ENCODE measurements at places on chromosomes 5 and 9. TPM values are rescaled to one million over a fixed set of nuclear protein-coding genes. Genes with fewer than 3 reads are reported as not detected.

Gene SIL1
- 45.8 TPM for total RNA-seq

Gene OGN
- 0.17 TPM for total RNA-seq

Gene NDFIP1
- total RNA-seq = 58.2 TPM

Gene CCDC152
- 4.0 TPM for total RNA-seq

Gene SLC36A3
- not detected for total RNA-seq

Gene GFI1B
- total RNA-seq = under 0.01 TPM

Gene INSL6
- not detected for total RNA-seq

Gene NME5
- total RNA-seq = 1.6 TPM

Gene TNFSF8
- not detected for total RNA-seq

Gene LECT2
- not detected for total RNA-seq

Gene SLC36A2
- total RNA-seq = not detected

Gene RNF180
- total RNA-seq = 1.2 TPM

Gene F12
- total RNA-seq = 0.74 TPM

Gene FLT4
- total RNA-seq = 0.45 TPM

Gene NAIP
- 2.0 TPM for total RNA-seq

Gene ISL1
- total RNA-seq = not detected

Gene CDK5RAP2
- total RNA-seq = 33.5 TPM

Gene CXCL14
- not detected for total RNA-seq

Gene GRXCR2
- total RNA-seq = not detected

Gene ADAMTSL1
- 39.1 TPM for total RNA-seq

Gene CYLC2
- not detected for total RNA-seq

Gene CRHBP
- 0.45 TPM for total RNA-seq

Gene NMRK1
- 13.4 TPM for total RNA-seq

Gene HTR1A
- total RNA-seq = not detected

Gene RASGRF2
- total RNA-seq = 5.7 TPM

Gene PCDHGA8
- 0.15 TPM for total RNA-seq

Gene CD74
- 1.6 TPM for total RNA-seq
